ENCODE measurements at places on chromosomes 7 and 10.

GRCh38 chr7:41188163-41189130 lies 514.4 kb downstream of the INHBA start:
- DNase-seq = peak; percentile 49

DNA sequence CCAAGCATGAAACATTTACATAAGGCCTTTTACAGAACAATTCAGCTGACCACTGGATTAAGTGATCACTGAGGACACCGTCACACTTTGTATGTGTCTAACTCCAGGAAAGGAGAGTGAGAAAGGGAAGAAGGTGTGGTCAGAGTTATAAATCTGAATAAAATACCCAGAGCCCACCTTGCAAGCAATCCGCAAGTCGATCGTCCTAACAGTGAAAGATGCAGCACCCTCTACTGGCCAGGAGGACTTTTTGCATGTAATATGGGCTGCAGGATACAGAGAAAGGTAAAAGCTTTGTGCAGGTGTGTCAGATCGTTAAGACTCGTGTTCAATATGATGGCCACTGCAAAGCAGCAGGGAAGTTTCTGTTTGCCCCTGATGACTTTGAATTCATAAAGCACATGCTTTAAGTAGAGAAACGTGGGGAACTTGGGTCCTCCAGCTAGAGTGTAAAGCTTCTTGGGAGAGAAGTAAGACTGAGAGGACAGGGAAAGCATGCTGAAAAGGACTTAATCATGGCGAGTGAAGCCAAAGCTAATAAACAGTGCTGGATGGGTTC lies 68.5 kb upstream of the BMPER start:
- DNase-seq = no peak

DNA sequence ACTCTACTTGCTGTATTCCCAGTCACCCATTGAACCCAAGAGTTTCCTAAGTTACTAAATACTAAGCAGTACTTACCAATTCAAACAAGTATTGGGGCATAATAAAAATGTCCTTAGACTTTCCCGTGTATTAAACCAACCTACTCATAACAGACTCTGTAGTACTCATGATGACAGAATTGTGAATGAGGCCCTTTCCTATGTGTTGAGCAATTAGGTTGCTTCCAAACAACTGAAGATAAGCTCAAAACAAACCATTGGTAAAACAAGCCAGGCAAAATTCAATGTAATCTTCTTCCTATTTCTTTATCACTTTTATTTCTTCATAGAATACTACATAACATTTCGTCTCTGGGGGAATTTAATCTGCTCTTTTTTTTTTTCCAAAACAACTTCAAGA lies 106.5 kb upstream of the ANK3 start:
- DNase-seq = no peak

- DNase-seq = no peak
Observed at GRCh38 chr7:91776171-91776570, 104.3 kb downstream of the MTERF1 start.

GRCh38 chr10:127997271-127997670 lies 90.4 kb downstream of the PTPRE start:
- no peak for DNase-seq

DNA sequence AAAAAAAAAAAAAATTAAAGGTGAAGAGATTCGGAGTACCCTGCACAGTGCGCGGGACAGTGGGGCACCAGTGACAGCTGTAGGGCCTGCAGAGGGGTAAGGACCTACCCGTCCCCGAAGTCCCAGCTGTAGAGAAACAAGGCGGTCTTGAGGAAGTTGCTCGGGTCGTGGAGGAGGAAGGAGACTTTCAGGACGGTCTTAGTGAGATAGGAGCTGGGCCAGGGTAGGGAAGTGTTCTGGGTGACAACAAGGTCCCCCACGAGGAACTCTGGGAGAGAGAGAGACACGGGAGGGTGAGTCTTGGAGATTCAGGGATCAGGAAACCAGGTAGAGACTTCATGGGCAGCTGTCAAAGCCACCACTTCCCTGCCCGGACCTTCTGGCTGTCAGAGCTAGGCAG lies 9.7 kb downstream of the TMEM130 start:
- no peak for DNase-seq

DNA sequence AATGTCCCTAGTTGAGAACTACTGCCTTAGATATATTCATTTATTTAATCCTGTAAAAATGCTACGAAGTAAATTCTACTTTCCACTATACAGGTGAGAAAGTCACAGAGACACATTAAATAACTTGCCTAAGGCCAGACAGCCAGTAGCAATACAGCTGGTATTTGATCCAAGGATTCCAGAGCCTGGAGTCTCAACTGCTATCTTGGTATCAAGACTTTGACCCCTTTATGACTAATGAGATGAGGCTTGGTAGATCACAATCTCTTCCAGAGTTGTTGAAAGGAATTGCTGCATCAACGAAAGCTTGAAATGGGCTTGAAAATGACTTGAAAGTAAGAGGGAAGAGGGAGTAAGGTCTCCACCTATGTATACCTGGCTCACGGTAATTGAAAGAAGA lies 83.3 kb downstream of the ORC5 start:
- no peak for DNase-seq

- DNase-seq = no peak
Observed at GRCh38 chr10:31340343-31340742, 21.3 kb downstream of the ZEB1 start.

DNA sequence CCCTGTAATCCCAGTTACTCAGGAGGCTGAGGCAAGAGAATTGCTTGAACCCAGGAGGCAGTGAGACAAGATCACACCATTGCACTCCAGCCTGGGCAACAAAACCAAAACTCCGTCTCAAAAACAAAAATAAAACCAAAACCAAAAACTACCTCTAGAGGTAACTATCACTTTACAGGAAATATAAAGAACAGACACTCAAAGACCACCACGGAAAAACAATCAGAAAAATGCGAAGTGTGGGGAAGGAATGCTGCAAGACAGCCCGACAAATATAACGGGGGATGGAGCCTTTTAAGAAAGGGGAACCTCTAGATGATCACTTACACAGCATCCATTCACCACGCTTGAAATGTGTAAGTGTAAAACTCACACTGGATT lies 4.3 kb downstream of the HNRNPF start:
- DNase-seq = no peak

GRCh38 chr10:131694781-131695495 lies 205.9 kb upstream of the PPP2R2D start:
- no peak for DNase-seq

- no peak for DNase-seq
Observed at GRCh38 chr7:2974093-2974819, 69.4 kb downstream of the CARD11 start.

DNA sequence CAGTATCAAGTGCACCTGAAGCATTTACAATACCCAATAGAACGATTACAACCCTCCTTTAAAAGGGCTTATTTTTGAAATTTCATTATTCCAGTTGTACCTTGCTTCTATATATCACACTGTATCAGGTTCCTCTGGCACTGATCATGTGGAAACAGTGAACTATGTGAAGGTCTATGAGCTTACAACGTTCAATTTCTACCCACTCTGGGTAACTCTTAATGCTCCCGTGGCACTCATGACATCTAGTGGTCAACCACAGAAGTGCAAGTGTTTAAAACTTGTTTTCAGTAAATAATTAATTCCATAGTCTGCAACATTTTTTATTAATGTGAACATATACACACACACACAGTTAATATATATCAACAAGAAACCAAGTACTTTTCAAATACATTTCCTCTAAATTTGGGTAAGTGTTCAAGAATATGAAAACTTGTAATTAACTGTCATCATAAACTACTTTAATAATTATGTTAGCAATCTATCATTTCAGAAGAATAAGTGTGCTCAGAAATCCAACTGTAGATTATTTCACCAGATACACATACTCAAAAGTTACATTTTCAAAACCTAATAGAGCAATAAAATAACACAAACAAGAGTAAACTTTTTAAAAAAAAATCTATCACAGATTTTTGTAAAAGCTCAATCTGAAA lies 61.0 kb downstream of the MPP7 start:
- peak; percentile 57 for DNase-seq

- DNase-seq = no peak
Observed at GRCh38 chr7:155317114-155317434, 19.4 kb downstream of the INSIG1 start.

- peak; percentile 8 for DNase-seq
Observed at GRCh38 chr7:20030915-20031362, 186.2 kb downstream of the MACC1 start.

GRCh38 chr7:50393547-50394252 lies 56.5 kb downstream of the FIGNL1 start:
- no peak for DNase-seq

- no peak for DNase-seq
Observed at GRCh38 chr10:117413928-117414618, 38.8 kb upstream of the PDZD8 start.

DNA sequence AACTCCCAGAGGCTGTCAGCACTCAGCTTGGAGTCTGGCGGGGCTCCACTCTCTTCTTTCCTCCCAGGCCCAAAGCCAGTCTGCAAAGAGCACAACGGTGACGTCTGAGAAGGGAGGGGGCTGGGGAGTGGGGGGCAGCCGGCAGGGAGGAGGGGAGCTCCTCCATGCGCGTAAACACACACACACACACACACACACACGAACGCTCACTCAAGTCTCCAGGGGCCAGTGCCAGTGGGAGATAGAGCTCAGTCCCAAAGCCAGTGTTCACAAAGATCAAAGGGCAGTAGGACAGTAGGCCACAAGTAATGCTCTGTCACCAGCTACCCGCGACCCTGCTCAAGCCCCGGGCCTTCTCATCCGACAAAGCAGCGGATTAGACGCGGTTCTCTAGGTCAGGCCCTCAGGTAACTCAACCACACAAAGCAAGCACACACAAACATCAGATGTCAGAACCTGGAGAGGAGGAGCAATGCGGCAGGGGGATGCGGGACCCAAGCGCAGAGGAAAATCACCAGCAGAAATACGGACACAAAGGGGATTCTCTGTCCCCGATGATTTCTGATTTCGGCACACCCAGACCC lies 19.9 kb downstream of the TCAF1 start:
- DNase-seq = peak; percentile 46

GRCh38 chr7:136045181-136045580 lies 68.0 kb upstream of the MTPN start:
- no peak for DNase-seq

DNA sequence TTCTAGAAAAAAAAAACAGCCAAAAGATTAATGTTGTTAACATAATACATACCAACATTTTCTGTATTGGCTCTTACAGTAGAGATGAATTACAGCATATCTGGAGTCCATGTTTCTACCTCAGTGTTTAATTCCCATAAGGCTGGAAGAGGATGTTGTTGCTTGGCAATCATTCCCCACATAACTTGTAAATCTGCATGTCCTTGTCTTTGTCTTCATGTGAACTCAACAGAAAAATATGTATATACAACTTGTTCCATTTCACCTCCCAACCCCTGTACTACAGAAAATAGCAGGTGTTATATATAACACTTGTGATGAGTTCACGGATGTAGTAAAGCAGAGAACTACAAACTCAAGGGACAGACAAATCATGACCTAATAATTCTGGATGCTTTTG lies 160.9 kb upstream of the SEMA3C start:
- DNase-seq = no peak

- DNase-seq = no peak
Observed at GRCh38 chr10:113954409-113954808, 89.3 kb upstream of the ADRB1 start.

DNA sequence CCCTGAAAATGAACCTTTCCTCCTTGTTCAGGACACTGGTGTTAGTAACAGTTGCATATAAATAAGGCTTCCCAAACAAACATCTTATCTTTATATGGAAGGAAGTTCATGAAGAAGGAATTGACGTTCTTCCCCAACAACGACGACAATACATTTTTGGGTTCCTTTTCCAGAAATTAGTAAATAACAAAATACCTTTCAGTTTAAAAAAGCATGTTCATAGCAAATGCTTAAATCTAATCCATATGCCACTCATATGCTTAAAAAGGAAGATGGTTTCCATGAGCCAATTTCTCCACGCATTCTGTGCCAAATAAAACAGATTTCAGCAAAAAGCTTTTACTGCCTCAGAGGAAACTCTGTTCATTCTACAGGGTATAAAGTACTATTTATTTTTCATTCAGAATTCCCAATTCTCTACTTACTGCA lies 182.6 kb downstream of the COBL start:
- DNase-seq = no peak

GRCh38 chr7:37408291-37409228 lies 40.1 kb downstream of the ELMO1 start:
- DNase-seq = no peak

DNA sequence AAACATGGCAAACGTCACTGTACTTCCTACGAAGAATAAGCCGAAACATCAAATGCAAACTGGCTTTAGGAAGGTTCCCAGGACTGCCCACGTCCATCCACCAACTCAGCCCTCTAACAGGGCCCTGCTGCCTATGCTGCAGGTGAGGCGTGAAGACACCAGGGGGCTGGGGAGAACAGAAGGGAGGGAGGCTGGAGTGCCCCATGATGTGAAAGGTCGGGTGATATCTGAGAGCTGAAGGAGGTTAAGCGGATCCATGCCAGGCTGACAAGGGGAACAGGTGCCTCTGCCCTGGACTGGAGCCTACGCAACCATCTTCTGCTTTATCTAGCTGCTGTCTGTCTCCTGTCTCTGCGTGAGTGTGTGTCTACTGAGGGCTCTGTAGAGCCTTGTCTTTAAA lies 40.2 kb upstream of the ATP6V0A4 start:
- DNase-seq = no peak

DNA sequence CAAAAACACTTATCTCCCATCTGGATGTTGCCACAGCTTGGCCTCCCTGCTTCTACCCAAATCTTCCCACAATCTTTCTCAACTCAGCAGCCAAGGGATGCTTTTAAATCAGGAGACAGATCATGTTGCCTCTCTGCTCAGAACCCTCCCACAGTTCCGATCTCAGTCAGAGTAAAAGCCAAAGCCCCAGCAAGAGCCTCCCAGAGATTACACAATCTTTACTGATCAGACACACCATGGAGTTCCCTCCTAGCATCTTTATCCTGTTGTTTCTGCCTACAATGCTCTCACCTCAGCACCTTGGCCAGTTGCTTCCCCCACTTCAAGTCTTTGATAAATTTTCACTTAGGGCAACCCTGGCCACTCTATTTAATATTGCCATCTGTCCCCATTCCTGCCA lies 41.9 kb upstream of the ZNF33B start:
- no peak for DNase-seq

DNA sequence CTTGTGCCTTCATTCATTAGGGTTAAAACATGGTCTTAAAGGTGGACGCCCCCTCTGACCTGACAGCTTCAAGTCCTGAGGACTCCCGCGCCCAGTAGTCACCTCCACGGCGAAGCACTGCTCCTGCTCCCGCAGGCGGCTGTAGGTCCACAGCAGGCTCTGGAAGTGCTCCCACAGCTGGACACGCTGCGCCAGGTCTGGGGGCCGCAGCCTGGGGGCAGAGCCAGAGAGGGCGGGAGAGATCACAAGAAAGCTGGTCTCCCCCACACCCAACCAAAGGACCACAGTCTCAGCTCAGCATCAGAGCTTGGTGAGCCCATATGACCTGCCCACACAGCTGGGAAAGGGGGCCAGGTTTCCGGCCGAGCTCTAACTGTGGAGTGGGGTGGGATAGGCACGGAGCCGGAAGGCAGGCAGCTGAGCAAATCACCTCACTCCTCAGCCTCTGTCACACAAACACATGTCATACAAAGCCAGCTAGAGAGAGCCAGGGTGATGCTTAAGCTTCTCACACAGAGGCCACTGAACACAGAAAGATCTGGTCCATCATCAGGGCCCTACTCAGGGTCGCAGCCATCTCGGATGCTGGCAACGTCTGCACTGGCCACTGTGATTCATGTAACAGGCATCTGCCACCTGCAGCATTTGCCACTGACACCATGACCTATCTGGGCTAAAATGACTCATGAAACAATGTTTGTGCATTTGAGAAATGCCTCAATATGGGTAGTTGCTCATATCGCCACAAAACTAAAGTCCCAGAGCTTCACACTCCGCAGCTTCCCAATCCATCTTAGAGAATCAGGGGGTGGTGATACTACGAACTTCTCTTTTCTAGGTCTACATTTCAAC lies 12.6 kb downstream of the HPS1 start:
- DNase-seq = peak; percentile 53
